COR-L47 (cell line): ENCODE measurements at places on chromosomes 4 and X.
A peak's percentile ranks its signal among the peaks of the same experiment; 100 is the strongest.

DNA sequence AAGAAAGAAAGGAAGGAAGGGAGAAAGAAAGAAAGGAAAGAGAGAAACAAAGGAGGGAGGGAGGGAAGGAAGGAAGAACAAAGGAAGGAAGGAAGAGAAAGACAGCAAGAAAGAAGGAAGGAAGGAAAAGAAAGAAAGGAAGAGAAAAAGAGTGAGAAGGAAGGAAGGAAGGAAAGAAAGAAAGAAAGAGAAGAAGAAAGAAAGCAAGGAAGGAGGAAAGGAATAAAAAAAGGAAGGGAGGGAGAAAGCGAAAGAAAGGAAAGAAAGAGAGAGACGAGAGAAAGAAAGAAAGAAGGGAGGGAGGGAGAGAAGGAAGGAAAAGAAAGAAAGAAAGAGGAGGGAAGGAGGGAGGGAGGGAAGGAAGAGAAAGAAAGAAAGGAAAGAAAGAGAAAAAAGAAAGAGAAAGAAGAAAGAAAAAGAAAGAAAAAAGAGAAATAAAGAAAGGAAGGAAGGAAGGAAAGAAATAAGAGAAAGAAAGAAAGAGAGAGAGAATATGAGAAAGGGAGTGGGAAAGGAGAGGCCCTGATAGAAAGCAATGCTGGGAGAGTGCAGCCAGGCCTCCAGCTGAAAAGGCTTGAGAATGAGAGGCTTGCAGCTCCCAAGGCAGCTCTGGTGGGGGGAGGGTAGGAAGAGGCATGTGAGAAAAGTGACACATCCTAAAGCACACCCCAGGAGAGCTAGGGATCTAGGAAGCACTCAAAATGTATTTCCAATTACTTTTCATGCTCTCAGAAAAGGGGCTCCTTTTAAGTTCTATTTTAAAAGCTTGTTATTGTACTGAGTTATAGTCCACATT, 134.0 kb upstream of the ZIC3 start:
- DNase-seq: no peak

DNA sequence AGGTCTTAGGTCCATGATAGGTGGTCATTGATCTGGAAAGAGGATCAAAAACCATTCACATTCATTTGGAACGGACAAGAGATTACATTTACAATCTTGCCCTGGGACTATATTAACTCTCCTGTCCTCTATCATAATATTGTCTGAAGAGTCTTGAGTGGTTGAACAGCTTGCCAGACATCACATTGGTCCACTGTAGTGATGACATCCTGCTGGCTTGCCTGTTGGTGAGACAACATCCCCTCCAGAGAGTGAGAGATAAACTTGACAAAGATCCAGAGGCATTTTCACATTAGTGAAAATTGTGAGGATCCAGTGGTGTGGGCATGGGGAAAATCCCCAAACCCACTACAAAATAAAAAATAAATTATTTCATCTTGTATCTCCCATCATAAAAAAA, 155.7 kb upstream of the LEF1 start:
- no peak for DNase-seq

DNA sequence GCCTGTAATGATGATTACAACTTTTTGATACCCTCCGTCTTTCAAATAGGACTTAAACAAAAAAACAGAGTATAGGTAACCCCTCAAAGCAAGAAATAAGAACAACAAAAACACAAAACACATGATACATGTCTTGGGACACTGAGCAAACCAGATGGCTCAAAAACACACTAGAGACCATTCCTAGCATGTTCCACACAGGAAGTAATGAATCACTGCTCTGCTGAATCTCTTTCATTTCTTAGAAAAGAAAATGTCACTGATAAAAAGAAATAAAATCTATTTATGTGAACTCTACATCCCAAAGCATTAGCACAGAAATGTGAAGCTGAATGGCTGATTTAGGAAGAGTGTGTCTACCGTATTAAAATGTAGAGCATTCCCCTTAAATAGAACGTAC, 134.5 kb upstream of the IL15 start:
- no peak for DNase-seq

- no peak for DNase-seq
Measured at GRCh38 chrX:154712781-154713740, 37.8 kb downstream of the GAB3 start.

DNA sequence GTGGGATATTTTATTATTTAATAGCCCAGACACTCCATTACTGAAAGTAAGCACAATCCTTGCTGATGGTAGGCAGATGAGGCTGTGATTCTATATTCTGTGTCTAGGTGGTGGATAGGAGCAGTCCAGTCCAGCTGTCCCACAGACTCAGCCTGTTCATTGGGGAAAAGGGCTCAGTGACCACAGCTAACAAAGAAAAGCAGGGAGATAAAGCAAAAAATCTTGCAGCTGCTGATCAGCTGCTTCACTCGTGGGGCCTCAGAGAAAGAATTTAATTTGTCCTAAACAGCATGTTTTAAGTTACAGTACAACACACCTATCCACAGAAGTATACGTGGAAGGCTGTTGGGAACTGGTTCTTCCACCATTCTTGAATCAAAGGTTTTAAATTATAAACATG, 40.7 kb upstream of the ANK2 start:
- DNase-seq: no peak

GRCh38 chrX:149124526-149125108, 380.5 kb downstream of the IDS start:
- DNase-seq: no peak

DNA sequence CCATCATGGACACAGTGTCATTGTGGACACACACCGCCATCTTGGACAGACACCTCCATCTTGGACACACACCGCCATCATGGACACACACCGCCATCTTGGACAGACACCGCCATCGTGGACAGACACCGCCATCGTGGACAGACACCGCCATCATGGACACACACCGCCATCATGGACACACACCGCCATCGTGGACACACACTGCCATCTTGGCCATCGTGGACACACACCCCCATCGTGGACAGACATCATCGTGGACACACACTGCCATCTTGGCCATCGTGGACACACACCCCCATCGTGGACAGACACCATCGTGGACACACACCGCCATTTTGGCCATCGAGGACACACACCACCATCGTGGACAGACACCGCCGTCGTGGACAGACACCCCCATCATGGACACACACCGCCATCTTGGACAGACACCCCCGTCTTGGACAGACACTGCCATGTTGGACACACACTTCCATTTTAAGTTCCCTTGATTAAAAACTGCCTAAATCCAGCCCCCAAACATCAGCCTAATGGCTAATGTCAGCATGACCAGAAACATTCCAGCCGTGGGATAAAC, 9.1 kb downstream of the ASMTL start:
- no peak for DNase-seq

DNA sequence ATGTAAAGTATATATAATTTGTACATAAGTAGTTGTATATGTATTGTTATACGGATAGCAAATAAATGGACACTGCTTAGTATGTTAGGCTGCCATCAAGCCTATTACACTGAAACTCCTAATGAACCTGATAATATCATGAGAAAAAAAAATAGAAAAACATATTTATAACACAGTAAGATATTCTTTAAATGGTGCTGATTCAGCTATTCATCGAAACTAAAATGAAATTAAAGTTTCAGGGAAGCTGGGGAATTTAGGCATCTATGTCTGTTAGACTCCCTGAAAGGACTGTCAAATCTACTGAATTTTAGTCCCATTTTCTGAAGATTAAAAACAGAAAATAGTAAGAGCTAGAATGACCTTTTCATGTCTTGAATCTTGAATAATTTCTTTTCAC, 647.1 kb upstream of the PABPC4L start:
- no peak for DNase-seq

DNA sequence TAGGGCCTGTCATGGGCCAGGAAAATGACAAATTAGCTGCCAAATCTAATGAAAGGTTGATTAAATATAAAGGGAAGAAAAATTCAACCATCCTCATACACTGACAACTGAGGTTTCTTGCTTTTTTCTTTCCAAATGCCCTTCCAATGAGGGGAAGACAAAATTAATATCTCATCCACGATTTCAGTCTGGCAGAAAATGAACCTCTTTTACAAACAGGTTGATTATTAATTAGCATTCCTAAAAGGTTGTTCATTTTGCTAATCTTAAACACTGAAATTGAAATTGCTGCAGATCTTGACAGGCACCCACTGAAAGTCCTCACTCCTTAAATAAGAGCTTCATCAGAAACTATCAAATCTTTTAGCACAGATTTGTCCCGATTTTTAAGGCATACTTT, 45.5 kb downstream of the NPFFR2 start:
- no peak for DNase-seq

- no peak for DNase-seq
Measured at GRCh38 chrX:17680732-17681413, 56.4 kb upstream of the SCML1 start.

GRCh38 chr4:145782756-145783155, 102.8 kb downstream of the C4orf51 start:
- no peak for DNase-seq

- no peak for DNase-seq
Measured at GRCh38 chrX:4930426-4930825, 1217.0 kb upstream of the PRKX start.

- peak; percentile 23 for DNase-seq
Measured at GRCh38 chr4:108830509-108831244, 67.8 kb upstream of the ETNPPL start.

GRCh38 chr4:72427057-72427456, 142.0 kb downstream of the ADAMTS3 start:
- no peak for DNase-seq

GRCh38 chrX:154307202-154307601, 11.6 kb downstream of the TKTL1 start:
- DNase-seq: no peak

- no peak for DNase-seq
Measured at GRCh38 chrX:21926527-21927278, 13.8 kb upstream of the SMS start.

GRCh38 chr4:99091216-99091575, 2.6 kb upstream of the ADH5 start:
- DNase-seq: no peak

DNA sequence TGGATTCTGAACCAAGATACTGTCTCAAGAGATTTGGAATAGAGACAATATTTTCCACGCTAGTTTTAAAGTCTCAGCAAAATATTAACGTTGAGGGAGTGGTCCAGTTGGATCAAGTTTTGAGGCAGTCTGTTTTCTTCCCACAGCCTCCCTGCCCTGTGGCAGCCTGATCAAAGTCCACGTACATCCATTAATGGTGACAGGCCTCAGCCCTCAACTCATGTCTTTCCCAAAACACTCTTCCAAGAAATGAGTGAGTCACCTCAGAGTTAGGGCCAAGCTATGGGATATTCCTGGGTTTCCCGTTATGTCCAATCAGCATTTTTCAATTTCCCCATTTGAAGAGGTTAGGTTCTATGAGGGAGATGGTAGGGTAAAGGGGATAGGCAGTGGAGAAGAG, 28.5 kb downstream of the EGFL6 start:
- no peak for DNase-seq

GRCh38 chr4:91198951-91199350, 1071.8 kb downstream of the CCSER1 start:
- no peak for DNase-seq

DNA sequence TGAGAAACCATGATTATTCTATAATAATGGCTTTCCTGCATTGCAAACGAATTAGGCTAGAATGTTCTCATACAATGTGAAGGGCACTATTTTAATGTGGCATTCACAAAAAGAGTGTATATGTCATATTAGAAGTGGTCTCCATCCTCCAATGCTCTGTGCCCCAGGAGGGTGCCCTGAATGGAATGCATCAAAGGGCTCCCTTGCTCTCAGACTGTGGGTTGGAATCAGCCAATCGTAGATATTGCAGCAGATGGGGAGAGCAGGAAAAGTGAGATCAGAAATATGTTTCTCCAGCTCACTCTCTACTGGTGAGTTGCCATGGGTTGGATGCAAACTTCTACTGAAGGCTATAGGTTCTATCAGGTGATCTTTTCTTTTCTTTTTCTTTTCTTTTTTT, 11.9 kb upstream of the NSUN7 start:
- no peak for DNase-seq

GRCh38 chr4:74598611-74599325, 153.8 kb downstream of the AREG start:
- no peak for DNase-seq

DNA sequence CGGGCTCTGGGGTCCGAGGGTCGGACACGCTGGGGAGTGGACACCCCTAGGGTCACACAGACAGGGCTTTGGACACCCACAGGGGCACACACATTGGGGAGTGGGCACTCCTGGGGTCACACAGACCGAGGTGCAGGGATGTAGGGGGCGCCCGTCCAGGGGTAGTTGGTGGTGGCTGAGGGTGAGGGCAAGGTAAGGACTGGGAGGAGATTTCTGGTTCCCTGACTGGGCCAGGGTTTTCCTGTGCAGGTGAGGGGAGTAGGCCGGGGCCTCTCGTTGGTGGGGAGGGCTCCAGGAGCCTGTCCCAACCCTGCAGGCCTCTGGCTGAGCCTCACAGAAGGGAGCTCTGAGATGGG, 21.9 kb upstream of the WDR45 start:
- no peak for DNase-seq

DNA sequence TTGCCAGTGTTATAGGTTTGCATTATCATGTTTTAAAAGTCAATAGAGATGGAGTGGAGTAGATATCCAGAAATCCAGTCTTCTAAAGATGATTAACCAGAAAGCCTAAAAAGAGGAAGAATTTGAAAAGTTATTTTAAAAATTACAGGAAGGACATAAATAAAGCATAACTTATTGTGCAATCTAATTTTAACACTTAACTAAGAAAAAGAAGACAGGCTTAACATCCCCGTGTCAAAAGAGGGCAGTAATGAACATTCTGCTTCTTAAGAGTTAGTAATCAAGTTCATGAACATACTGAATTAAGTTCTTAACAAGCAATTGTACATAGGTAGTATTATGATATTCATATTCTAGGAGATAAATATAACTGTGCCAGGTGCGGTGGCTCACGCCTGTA, 39.3 kb downstream of the ELF2 start:
- DNase-seq: no peak

- no peak for DNase-seq
Measured at GRCh38 chr4:147844781-147845180, 112.9 kb downstream of the ARHGAP10 start.

DNA sequence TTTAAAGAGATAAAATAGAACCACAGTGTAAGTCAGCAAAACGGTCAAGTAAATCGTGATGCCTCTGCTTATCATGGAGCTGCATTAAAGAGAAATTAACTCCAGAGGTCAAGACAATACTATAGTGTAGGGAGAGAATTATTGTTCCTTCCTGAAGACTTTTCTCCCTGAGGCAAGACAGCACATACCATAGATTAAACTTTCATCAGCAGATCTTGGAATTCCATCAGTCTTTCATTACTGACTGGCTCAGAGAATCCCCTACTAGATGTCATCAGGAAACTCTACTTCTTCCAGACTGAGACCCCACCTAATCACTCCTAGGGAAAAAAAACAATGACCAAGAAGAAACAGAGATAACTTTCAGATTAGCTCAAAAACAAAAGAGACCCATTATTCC, 131.3 kb downstream of the NSUN7 start:
- DNase-seq: no peak

GRCh38 chr4:17366496-17366895, 145.4 kb downstream of the QDPR start:
- DNase-seq: no peak

- no peak for DNase-seq
Measured at GRCh38 chr4:73053974-73054480, 15.5 kb downstream of the COX18 start.

GRCh38 chr4:155248002-155248896, 39.8 kb downstream of the NPY2R start:
- DNase-seq: no peak
